Activated CD8-positive, alpha-beta memory T cell treated with anti-CD3 and anti-CD28 coated beads, Interleukin-2, amount 50 U/mL, for 48 hours (primary cell): ENCODE measurements at places on chromosomes 3 and 15.

DNA sequence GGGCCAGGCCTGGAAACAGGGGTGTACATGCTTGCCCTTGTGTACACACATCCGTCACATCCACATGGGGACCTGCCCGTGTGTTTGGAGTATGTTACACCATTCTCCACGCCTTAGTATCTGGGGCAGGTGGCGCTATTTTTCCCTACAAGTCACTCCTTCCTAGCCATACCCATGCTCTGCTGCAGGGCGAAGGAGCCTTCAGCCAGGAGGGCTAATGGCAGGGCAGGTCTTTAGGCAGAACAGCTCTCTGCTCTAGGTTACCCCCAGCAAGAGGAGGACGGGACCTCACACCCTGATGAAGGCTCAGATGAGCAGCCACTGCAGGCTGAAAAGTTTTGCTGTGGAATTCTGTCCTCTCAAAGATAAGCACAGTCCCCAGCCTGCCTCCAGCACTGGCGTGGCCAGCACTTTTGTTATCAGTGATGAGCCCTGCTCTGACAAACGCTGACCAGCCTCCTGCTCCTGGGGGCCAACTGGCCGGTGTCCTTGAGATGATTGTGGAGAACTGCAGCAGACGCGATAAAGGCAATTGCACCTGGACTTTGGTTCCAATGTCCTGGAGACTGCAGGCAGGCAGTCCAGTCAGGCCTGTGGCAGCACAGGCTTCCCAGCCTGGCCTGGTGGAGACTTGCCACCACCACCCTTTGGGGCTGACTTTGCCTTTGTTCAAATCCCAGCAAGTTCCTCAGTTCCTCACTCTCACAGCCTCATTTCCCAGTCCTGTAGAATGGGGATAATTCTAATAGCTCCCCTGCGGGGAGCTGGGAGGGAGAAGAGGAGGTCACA is 19.8 kb upstream of the PIGZ start:
- DNase-seq, result no peak

GRCh38 chr15:59197454-59197853 is 9.2 kb upstream of the LDHAL6B start:
- no peak for DNase-seq

- no peak for DNase-seq
Measured at GRCh38 chr15:68653801-68654200, 75.0 kb downstream of the CORO2B start.

- DNase-seq, result no peak
Measured at GRCh38 chr3:9310043-9310442, 52.8 kb upstream of the THUMPD3 start.

DNA sequence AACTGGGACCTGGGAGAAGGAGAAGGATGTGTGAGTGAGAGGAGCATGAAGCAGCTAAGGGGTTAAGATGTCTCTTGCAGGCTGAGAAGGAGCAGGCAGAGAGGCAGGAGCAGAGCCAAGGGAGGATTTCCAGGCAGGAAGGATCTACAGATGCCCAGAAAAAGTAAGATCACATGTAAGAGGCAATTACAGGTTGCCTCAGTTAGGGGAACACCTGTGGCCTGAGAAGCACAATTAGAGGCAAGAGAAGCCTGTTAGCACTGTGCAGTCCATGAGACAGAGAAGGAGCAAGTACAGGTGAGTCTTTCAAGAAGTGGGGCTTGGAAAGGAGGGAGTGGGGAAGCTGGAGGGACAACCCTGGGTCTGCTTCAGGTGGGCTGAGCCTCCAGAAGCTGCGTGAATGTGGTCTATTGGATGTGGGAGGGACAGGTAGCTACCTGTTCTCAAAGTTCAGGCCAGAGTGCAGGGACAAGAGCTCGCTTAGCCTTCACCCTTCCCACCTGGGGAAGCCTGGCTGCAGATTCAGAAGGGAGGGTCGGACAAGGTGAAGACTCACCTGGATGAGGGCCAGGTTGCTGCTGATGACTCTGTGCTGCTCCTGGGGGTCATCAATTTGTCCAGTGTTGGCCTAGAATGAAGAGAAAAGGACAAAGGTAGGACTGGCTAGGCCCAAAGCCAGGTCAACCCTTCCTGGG is 50.7 kb downstream of the SLC41A3 start:
- peak; percentile 33 for DNase-seq

- DNase-seq, result no peak
Measured at GRCh38 chr3:18258492-18258891, 166.6 kb downstream of the SATB1 start.

DNA sequence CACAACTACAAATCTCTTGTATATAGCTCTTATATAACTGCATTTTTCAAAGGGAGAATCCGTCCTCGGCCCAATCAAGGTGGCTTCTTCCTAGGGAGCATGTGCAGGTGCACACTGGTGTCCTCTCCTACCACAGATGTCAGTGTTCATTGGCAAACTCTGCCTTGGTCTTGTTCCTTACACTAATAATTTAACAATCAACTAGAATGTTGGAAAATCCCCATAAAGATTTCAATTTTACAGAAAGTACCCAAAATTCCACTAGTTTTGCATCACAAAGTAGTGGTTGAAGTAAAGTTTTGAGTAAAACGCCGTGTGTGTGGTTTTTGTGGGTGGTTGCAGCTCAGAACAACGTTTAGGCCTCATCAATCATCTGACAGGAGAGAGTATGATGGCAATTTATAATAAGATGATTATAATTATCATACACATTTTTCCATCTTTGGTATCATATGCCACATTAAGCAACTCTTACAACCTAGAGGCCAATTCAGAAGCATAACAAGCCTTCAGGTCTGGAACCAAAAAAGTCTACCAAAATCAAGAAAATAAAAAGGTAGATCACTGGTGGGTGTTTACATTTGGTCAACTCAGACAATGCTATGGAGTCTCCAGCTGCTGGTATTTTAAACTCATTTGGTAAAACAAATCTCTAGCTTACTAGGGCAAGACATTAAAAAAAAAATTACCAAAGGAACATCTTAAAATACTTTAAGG is 128.9 kb upstream of the BHLHE40 start:
- peak; percentile 70 for DNase-seq

DNA sequence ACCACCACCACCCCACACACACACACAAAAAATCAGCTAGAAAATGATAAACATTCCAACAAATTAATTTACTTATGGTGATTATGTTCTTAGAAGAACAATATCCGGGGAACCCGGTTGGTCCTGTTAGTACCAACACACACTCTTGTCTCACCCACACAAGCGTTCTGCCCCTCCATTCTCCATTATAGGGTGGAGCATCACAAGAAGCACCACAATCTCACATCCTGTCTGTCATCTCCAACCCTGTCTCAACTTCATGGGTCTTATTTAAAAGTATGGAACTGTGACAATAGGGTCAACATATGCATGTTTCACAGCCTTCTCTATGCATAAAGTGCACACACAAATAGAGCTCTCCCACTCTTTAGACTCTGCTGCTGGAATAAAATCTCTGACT is 5.6 kb downstream of the GSK3B start:
- DNase-seq, result no peak

DNA sequence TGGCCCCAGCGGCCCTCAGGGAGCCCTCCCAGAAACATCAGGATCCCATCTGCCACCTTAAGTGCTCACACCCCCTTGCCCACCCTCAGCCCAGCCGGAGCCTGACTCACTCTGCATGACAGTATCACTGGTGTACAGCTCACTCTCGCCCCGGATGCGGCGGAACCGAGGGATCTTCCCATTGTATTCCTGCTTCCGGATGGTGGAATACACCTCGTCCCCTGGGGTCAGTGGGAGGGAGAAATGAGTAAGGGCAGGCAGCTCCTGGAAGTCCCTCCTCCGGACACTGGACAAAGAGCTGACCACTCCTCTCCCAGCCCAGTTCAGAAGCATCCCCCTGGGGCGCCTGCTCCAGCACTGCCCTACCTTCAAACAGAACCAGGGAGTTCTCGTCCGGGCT is 16.5 kb downstream of the SEMA7A start:
- DNase-seq, result no peak

GRCh38 chr3:6935970-6936369 is 75.1 kb downstream of the GRM7 start:
- DNase-seq, result no peak

- no peak for DNase-seq
Measured at GRCh38 chr3:130823241-130823884, 70.5 kb upstream of the ATP2C1 start.

DNA sequence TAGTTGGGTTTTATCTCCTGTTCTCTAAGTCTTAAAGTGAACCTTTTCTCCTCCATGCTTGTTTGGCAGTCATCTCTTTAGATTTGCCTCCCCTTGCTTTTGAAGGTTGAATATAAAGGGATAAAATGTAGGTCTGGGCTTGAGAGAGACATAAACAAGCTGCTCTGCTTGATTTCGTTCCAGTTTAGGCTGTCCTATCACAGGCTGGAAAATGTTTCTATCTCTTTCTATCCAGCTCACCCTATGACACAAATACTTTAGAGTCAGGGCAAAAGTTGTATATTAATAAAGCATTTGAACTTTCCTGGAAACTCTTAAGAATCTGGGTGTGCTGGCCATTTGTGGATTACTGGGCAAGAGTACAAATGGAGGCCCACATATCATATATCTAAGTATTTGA is 29.5 kb upstream of the ZBBX start:
- DNase-seq, result no peak

- DNase-seq, result no peak
Measured at GRCh38 chr15:61057376-61057775, 171.7 kb downstream of the RORA start.

- peak; percentile 64 for DNase-seq
Measured at GRCh38 chr3:195543500-195544229, 540 bp upstream of the PPP1R2 start.

GRCh38 chr3:61966200-61966599 is 404.8 kb downstream of the PTPRG start:
- DNase-seq, result no peak

GRCh38 chr15:39326306-39326975 is 254.4 kb upstream of the THBS1 start:
- no peak for DNase-seq

- no peak for DNase-seq
Measured at GRCh38 chr3:9250236-9250635, 790 bp upstream of the SRGAP3 start.

GRCh38 chr3:171356251-171356650 is 104.0 kb downstream of the TNIK start:
- no peak for DNase-seq

GRCh38 chr15:81418891-81419290 is 44.9 kb upstream of the TMC3 start:
- no peak for DNase-seq

GRCh38 chr3:46584598-46585467 is 18.7 kb upstream of the LRRC2 start:
- DNase-seq, result no peak

DNA sequence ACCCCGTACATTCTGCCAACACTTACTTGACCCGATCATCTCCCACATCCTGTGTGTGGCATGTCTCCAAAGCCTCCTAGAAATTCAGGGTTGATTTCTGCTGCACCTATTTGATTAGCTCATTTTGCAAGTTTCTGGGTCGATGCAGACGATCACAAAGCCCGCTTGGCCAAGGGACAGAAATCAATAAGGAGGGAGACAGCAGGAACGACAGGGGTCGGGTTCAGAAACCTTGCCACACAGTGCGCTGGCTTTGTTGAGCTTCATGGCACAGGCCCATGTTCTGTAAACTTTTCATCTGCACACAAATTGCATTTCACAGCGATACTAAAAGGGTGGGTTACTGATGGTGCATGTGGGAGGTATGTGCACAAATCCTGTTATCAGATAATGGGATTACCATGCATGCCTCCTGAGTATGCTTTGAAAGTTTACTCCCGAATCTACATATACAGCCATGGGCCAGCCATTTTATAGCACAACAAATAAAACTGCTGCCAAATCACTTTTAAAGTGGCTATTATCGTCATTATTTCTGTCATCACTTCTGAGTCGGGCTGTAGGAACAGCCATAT is 95.9 kb upstream of the ATP11B start:
- DNase-seq, result no peak

GRCh38 chr3:109548192-109548938 is 211.0 kb upstream of the DPPA4 start:
- no peak for DNase-seq

DNA sequence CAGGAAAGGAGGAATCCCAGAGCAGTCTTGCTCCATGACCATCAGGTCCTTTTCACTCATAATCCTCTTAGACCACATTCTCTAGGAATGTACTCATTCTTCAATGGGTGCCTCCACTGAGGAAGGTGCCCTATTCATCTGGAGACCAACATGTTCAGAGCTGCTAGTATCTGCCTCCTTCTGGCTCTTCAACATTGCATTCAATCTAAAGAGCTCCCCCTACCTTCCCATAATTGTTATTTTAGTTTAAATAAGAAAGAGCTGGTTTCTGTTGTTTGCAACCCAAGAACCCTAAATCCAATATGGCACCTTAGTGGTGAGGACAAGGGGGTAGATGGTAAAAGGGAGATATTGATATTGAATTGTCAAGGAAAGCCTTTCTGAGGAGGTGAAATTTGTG is 67.6 kb downstream of the SCN11A start:
- no peak for DNase-seq

DNA sequence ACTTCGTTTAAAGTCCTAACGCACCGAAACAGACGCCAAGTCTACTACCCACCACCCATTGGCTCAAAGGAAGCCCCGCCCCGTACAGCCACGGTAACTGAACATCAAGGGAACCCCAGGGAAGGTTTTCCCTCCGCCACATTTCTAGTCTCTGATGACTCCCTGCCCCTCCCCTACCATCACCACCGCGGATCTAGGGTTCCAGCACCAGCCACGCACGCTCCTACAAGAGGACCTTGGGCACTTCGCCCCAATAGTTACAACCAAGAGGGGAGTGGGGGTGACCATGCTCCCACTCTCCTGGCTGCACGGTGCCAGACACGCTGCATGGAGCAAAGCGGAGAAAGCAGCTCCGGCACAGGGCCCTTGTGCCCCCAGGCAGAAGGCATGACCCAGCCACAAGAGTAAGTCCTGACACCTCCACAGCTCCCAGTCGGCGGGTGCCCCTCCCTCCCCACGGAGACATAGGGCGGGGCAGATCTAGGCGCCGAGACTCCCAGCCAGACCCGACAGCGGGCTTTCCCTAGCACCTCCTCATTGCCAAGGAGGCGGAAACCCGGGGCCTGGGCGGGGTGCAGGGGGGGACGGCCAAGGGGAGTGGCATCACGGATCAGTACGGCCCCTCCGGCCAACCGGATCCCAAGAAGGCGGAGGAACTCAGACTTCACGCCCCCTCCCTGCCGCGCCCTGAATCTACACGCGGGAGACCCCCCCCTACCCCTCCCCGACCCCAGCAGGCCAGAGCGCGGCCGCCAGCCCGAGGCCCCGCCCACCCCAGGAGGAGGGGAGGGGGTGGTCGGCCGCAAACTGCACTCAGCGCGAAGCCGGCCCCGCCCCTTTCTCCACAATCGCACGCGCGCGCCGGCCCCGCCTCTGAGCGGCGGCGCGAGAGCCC is 936 bp downstream of the SIN3A start:
- peak; percentile 97 for DNase-seq
